ENCODE measurements at places on chromosomes 7 and 10. TPM values are rescaled to one million over a fixed set of nuclear protein-coding genes. Genes with fewer than 3 reads are reported as not detected.

Gene SFTPA1
- not detected for total RNA-seq

Gene ADD3
- total RNA-seq: 214 TPM

DNA sequence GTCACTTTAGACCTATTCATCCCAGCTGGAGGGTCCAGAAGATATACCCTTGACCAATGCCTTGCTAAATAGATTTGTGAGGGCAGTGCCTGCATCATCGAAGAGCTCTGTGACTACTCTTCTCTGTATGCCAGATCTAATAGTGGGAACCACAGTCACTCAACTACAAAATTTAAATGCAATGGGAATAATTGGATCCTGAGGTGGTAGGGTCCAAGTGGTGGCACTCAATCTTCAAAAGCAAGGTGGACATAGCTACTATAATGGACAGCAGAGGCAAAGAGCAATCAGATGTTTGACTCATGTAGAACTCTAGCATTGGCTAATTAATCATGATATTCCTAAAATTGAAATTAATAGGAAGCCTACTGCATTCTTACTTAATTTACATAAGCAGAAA lies 554.3 kb upstream of the GRM3 start:
- H3K36me3 ChIP-seq: no peaks in the 10 kb centered on the region
- no peak overlapping the region for H3K4me3 ChIP-seq
- no peak for DNase-seq
- H3K27ac ChIP-seq: no peak overlapping the region
- no peaks in the 10 kb centered on the region for H3K4me1 ChIP-seq
- H3K27me3 ChIP-seq: no peaks in the 10 kb centered on the region

Gene FAM237B
- total RNA-seq: not detected

DNA sequence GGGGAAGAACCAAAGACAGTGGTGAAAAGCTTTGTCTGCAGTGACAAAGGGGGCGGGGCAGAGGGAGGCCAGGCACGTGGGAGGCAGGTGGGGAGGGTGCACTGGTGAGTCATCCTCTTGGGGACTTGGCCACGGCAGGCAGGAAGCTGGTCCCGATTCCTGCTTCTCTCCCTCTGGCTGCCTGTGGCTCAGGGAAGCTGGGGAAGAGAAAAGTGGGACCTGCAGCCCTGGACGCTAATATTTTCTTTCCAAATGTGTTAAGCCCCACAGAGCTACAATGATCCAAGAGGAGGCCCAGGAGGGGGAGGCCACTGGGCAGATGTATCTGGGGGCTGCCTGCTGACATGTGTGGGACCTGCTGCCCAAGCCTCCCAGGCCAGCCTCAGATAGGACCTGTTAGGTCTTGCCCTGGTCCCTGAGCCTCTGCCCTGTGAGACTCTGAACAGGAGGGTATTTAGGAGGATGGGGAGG lies 231.8 kb downstream of the KCNMA1 start:
- H3K36me3 ChIP-seq: no peaks in the 10 kb centered on the region
- DNase-seq: no peak
- H3K27me3 ChIP-seq: no peaks in the 10 kb centered on the region
- peaks cover 14% of the 10 kb centered on the region for H3K4me1 ChIP-seq
- no peak overlapping the region for H3K27ac ChIP-seq

Gene CCDC172
- not detected for total RNA-seq

DNA sequence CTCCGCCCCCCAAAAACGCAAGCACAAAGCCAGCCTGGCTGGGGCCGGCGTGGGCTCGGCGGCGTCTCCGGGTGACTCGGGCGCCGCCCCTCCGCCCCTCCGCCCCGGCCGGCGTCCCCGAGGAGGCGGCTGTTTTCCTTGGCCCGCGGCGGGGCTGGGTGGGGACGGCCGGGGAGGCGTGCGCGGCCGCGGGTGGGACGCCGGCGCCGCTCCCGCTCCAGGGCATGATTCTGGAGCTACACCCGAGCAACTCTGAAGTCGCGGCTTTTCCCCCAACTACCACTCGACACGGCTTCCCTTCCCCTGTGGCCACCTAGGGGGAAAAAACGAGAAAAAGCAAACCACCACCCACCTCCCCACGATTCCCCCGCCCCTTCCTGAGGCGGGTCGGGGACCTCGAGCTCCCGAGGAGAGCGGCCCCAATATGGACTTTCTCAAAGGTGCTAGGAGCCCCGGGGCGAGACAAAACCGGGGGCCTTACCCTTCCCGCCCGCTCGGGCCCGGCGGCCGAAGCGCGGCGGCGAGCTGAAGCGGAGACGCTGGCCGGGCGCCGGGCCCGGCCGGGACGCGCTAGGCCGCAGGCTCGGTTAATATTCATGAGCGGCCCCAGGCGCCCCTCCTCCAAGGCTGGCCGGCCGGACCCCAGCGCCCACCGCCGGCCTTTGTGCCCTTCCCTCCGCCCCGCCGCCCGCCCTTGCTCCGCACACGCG lies 856 bp downstream of the ARHGAP21 start:
- H3K4me3 ChIP-seq: peak overlapping the region; percentile 66
- H3K27me3 ChIP-seq: no peaks in the 10 kb centered on the region
- DNase-seq: no peak
- H3K36me3 ChIP-seq: no peaks in the 10 kb centered on the region

Gene EXOSC1
- 12.4 TPM for total RNA-seq

Gene SLC26A4
- 1.2 TPM for total RNA-seq

GRCh38 chr7:127154958-127155357 lies 97.8 kb downstream of the GRM8 start:
- no peak overlapping the region for H3K4me3 ChIP-seq
- H3K36me3 ChIP-seq: no peaks in the 10 kb centered on the region
- H3K27ac ChIP-seq: no peak overlapping the region
- H3K4me1 ChIP-seq: no peaks in the 10 kb centered on the region

Gene MTPN
- 182 TPM for total RNA-seq

Gene PRPS1L1
- not detected for total RNA-seq

- no peaks in the 10 kb centered on the region for H3K4me1 ChIP-seq
- H3K27me3 ChIP-seq: no peaks in the 10 kb centered on the region
- H3K4me3 ChIP-seq: no peak overlapping the region
- peak overlapping the region; percentile 68 for H3K27ac ChIP-seq
- no peaks in the 10 kb centered on the region for H3K36me3 ChIP-seq
- DNase-seq: no peak
Observed at GRCh38 chr10:16987976-16988610, 141.5 kb downstream of the CUBN start.

DNA sequence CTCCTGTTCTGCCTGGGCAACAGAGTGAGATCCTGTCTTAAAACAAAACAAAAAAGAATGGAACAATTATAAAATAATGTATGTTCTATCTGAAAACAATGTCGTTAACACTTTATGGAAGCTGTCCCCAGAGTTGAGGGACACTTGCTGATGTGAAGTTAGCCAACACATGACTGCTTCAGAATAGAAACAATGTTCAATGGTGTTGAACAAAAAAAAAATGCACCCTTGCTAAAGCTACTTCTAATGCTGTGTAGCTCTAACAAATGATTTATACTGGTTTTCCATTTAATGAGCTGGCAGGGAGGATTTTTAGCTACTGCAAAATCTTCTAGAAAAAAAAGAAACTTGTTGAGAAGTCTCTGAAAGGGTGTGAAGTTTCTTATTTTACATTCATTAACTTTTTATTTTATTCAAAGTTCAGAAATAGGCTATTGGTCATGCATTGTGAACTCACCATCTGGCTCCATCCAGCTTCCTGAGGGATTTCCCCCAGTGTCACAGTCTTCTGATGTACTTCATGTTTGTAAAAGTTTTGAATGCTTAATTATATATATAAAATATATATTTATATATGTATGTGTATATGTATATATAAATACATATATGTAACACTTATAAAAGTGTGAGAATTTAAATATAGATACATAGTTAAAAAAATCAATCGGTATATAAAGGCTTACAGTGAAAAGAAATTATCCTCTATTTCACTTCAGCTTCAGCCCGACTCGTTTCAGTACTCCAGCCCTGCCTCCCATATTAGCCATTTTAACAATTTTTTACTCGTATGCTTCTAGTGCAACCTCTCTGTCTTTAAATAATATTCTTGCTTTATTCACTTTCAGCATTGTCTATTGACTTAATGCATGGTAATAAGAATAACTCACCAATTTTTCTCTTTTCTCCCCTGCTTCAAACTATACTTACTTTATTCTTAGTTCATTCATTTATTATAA lies 35.0 kb downstream of the HDAC9 start:
- no peaks in the 10 kb centered on the region for H3K4me1 ChIP-seq
- no peak overlapping the region for H3K4me3 ChIP-seq
- no peaks in the 10 kb centered on the region for H3K36me3 ChIP-seq
- H3K27me3 ChIP-seq: no peaks in the 10 kb centered on the region
- DNase-seq: no peak
- H3K27ac ChIP-seq: no peak overlapping the region

Gene PRR15
- 1.6 TPM for total RNA-seq

DNA sequence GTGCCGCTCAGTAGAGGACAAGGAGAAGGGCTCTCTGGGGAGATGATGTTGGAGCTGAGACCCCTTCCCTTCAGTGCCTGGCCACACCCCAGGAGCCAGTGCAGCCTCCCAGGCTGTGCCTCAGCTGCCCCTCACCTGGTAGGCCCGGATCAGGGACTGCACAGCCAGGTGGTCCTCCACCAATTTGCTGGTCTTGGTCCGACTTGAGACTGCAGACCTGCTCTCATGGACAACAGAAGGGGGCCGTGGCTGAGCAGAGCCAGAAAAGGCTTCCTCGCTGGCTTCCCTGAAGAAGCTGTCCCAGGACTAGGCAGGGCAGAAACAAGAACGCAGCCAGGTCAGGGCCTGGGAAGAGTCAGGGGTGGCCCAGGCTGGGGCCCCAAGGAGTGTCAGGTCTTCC lies 5.5 kb downstream of the OGDHL start:
- no peaks in the 10 kb centered on the region for H3K27me3 ChIP-seq
- H3K27ac ChIP-seq: no peak overlapping the region
- H3K36me3 ChIP-seq: no peaks in the 10 kb centered on the region
- no peak overlapping the region for H3K4me3 ChIP-seq
- DNase-seq: no peak

DNA sequence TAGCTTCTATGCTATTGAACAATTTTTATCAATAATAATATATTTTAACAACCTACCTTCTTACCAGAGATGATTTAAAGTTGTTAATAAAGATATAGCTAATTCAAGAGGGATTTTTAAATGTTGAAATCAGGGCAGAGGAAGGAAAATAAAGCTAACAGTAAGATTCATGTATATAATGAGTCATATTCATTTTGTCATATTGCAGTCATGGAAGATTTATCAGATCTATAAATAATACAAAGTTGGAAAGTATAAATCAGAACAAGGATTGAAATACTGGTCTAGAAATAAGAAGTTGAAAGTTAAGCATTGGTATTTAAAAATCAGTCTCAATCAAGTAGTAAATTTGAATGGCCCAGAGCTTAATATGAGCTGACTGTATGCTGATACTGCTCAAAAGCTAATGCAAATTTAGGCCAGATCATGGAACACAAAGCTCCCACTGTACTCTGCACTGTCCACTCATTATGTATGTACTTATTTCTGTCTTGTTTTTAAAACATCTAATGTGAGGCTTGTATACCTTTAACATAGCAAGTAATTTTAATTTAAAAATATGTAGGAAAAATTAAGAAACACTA lies 196.9 kb downstream of the ZEB1 start:
- peaks cover 25% of the 10 kb centered on the region for H3K36me3 ChIP-seq
- no peaks in the 10 kb centered on the region for H3K4me1 ChIP-seq

Gene METTL27
- 4.4 TPM for total RNA-seq

DNA sequence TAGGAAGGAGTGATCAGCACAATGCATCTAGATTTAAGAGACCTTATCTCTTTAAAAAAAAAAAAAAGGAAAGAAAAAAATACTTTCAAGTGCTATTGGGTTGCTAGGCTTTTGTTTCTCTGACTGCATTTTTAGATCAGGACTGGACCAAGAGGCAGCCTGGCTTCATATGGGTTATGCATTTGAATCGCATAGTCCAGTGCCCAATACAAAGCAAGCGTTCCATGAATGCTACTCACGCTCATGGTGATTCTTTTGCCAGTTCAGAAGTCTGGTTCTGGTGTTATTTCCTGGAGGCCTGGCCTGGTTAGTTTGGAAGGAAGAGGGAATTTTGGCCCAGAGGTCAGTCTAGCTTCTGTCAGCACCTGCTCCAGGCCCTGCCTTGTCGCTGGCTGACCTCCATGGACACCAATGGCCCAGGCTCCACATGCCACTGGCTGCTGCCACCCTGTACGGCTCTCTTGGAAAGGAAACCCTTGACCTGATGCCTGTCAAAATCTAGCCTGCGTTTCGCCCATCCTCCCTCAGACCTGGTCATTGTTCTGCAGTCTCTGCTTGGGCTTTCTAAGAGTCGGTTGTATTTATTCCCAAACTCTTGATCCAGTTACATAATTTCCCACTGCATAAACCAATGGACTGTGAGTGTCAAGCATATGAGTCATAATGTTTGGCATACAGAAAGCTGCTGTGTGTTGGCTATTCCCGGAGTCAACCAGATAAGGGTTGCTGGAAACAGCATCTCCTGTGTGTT lies 74.3 kb upstream of the MKX start:
- no peaks in the 10 kb centered on the region for H3K36me3 ChIP-seq
- H3K4me3 ChIP-seq: no peak overlapping the region
- DNase-seq: no peak
- H3K27ac ChIP-seq: no peak overlapping the region
- H3K27me3 ChIP-seq: no peaks in the 10 kb centered on the region
- no peaks in the 10 kb centered on the region for H3K4me1 ChIP-seq

DNA sequence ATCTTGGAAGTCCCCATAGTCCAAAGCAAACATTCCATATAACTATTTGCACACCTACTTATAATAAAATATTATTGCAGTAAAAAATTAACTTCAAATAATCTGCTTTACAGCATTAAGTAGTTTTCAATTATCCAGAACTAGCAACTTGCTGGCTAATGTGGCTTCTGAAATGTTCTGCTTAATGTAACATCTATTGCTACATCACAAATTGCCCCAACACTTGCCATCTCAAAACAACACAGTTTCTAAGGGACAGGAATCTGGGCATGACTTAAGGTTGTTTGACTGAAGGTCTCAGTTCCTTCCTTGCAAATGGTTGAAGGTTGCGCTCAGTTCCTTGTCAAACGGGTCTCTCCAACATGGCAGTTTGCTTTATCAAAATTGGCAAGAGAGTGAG lies 378.5 kb upstream of the SEMA3C start:
- no peaks in the 10 kb centered on the region for H3K36me3 ChIP-seq
- H3K4me1 ChIP-seq: peaks cover 18% of the 10 kb centered on the region
- H3K27ac ChIP-seq: no peak overlapping the region
- DNase-seq: no peak
- no peak overlapping the region for H3K4me3 ChIP-seq

Gene ABCB8
- 25.4 TPM for total RNA-seq

DNA sequence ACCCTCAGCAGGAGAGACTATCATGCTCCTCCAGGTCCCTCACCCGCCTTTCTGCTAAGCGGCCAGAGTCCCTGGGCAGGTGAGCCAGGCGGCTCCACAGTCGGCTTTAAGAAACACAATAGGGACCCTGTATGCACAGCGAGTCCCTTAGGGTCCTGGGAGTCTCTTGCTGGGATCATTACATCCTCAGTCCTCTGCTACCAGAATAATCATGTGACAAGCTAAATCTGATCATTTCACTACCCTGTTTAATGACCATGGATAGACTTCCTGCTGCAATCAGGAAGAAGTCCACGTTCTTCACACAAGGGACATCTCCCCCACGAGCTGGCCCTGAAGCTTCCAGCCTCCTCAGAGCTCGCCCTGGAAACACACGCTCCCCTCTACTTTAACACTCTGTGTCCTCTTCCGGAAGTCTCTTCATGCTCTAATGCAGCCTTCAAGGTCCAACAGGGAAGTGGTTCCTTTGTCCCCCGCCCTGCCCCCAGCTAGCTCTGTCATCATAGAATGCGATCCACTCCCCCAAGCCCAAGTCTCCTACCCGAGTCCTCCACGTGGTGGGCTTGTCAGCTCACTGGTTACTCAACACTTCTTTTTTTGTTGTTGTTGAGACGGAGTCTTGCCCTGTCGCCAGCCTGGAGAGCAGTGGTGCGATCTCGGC lies 101.5 kb downstream of the RNF216 start:
- no peaks in the 10 kb centered on the region for H3K36me3 ChIP-seq
- no peak for DNase-seq
- no peak overlapping the region for H3K4me3 ChIP-seq

Gene BLVRA
- 62.2 TPM for total RNA-seq

Gene ZNF804B
- total RNA-seq: not detected

Gene TBXAS1
- 9.4 TPM for total RNA-seq

Data from esophagus squamous epithelium (tissue), 5 donors.